ENCODE measurements at places on chromosomes 1 and 21. TPM values are rescaled to one million over a fixed set of nuclear protein-coding genes. Genes with fewer than 3 reads are reported as not detected.
A peak's percentile ranks its signal among the peaks of the same experiment; 100 is the strongest.

- no peaks in the 10 kb centered on the region for H3K36me3 ChIP-seq
- no peak overlapping the region for H3K4me3 ChIP-seq
- DNase-seq = no peak
- peaks cover 27% of the 10 kb centered on the region for H3K27me3 ChIP-seq
- H3K27ac ChIP-seq = no peak overlapping the region
Measured at GRCh38 chr1:55301912-55302311, 86.7 kb upstream of the USP24 start.

DNA sequence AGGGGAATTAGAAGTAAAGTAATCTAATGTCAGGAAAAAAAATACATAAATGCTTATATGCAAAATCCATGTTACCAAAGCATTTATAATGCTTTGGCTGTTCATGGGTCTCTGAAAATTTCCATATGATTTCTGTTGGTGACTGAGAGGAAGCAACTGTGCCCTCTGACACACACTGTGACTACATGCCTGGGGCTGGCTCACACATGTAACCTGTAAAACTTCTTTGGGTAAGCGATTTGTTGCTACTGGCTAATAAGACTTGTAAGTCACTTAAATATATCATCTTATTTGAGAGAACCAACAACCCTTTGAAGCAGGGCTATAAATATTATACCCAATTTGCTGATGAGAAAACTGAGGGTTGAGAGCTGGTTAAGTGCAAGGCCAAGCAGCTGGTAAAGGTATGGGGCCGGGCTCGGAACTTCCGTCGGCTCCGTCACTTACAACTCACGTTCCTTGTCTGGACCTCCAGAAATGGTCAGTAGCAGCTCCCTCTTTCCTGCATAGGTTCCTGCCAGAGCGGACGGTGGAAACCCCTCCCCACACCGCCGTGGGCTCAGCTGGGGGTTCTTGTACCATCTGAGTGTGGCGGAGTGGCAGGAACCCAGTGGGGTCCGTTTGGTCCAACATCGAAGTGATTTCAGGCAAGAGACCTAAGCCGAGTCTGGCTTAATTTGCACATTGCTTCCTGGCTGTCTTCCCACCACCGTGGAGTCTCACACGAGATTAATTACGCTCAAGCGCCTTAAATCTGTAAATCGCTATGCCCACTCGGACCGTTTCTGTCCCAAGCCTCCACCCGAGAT, 714 bp downstream of the DFFA start:
- peaks cover 10% of the 10 kb centered on the region for H3K36me3 ChIP-seq
- H3K27me3 ChIP-seq = no peaks in the 10 kb centered on the region
- peak overlapping the region; percentile 96 for H3K4me3 ChIP-seq
- peaks cover 16% of the 10 kb centered on the region for H3K4me1 ChIP-seq

DNA sequence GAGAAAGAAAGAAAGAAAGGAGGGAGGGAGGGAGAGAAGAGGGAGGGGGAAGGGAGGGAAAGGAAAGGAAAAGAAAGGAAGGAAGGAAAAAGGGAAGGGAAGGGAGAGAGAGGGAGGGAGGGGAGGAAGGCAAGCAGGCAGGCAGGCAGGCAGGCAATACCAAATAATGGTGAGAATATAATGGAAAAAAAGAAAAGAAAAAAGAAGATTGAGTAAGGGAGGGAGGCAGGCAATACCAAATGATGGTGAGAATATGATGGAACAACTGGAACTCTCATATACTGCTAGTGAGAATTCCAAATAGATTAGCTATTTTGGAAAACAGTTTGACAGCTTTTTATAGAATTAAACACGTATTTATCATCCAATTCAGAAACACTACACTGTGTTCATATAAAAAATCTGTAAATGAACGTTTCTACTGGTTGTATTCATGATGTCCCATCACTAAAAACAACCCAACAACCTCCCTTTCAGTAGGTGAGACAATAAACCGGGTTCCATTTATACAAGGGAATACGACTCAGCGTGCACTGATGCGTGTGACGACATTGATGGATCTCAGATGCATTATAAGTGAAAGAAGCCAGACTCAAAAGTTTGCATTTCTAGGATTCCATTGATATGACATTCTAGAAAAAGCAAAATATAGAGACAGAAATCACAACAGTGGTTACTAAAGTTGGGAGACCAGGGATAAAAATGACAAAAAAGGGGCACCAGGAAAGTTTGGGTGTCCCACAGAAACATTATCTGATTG, 226.4 kb downstream of the DSCAM start:
- no peak overlapping the region for H3K27ac ChIP-seq
- no peak for DNase-seq
- H3K4me3 ChIP-seq = no peak overlapping the region

DNA sequence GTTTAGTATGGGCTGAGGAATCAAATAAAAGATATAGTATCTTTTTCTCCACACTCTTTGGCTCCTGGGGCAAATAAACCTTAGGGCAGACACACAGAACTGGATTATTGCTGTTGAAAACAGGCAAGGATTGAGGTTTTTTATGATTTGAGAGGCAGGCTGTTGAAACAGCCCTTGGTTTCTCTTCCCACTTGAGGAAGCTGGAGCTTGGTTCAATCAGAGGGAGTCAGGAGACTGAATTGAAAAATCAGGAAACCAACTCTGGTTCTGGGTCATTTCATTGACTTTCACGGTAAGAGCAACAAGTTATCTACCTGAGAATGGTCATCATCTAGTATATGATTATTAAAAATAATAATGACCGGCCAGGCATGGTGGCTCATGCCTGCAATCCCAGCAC, 108.4 kb downstream of the CNIH3 start:
- H3K36me3 ChIP-seq = no peaks in the 10 kb centered on the region
- no peak overlapping the region for H3K27ac ChIP-seq
- H3K27me3 ChIP-seq = peaks cover 22% of the 10 kb centered on the region
- no peaks in the 10 kb centered on the region for H3K4me1 ChIP-seq
- no peak overlapping the region for H3K4me3 ChIP-seq
- DNase-seq = no peak

- H3K27ac ChIP-seq = no peak overlapping the region
- H3K27me3 ChIP-seq = no peaks in the 10 kb centered on the region
- no peaks in the 10 kb centered on the region for H3K36me3 ChIP-seq
- no peak for DNase-seq
- peaks cover 8% of the 10 kb centered on the region for H3K4me1 ChIP-seq
Measured at GRCh38 chr1:173601588-173601987, 1.3 kb downstream of the SLC9C2 start.

DNA sequence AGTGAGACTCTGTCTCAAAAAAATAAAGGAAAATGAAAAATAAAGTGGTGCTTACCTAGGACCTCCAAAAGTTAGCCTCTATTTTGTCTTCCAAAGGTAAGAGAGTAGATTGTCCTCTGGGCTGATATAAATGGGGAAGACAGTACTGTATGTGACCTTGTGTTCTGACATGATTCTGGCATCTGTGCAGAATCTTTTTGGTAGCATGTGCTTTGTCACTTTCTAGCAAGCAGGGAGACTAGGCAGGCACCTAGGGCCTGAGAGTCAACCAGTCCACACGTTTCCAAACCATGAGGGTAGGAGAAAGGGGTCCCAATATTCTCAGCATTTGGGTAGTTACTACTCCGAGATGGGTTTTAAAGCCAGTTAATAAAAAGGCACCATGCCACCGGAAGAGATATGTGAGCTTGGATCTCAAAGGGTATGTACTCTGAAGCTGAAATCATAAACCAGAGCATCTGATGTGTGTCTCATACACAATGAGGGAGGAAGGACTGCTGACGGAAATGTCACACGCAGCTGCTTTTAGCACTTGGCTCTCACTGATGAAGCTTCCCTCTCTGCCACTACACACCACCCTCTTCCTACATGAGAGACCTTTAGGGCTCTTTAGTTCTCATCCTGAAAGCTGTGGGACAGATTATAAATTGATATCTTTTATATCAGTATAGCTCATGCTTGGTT, 27.0 kb upstream of the SLC16A1 start:
- no peak for DNase-seq
- H3K4me1 ChIP-seq = no peaks in the 10 kb centered on the region
- no peak overlapping the region for H3K27ac ChIP-seq
- H3K36me3 ChIP-seq = no peaks in the 10 kb centered on the region
- no peaks in the 10 kb centered on the region for H3K27me3 ChIP-seq

GRCh38 chr1:15210651-15211375, 36.2 kb upstream of the FHAD1 start:
- H3K4me3 ChIP-seq = no peak overlapping the region
- H3K4me1 ChIP-seq = peaks cover 25% of the 10 kb centered on the region
- H3K36me3 ChIP-seq = no peaks in the 10 kb centered on the region

DNA sequence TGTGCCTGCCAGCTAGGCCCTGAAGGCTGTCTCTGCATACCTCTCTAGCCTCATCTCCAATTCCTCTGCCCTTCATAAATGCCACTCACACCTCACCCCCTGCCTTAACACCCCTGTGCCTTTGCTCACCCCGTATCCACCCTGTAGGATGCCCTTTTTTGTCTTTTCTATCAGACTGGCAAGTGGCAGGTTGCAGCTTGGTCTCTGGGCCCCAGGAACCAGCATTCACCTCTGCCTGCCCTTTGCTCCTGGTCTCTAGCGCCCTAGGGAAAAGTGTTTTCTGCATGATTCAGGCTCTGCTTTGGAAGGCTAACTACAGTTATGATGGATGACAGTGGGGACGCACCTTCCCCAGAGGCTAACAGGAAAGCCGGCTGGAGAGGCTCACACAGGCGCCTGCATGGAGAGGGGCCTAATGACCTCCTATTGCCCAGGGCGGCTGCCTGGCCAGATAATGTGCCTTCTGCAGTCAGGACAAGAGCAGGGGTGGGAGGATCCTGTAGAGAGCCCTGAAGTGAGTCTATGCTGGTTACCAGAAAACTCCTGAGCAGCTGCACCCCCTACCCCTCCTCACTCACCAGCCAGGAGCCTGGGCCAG, 11.2 kb downstream of the KANK4 start:
- no peaks in the 10 kb centered on the region for H3K36me3 ChIP-seq
- peaks cover 27% of the 10 kb centered on the region for H3K27me3 ChIP-seq
- H3K4me1 ChIP-seq = no peaks in the 10 kb centered on the region

DNA sequence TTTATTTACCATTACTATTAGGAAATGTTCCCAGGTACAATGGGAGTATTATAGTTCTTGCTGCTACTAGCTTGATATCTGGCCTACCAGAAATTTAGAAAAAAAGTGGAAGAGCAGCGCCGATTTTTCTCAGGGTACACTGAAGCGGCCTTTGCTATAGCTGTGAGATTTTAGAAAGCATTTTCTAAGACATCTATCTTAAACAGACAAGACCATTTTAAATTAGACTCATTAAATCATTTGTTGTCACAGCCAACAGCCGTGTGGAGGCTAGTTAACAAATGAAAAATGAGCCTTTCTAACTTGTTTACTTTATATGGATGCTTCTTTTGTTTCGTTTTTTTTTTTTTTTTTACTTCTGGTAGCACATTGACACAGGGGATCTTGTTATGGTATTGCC, 183.2 kb upstream of the ZRANB2 start:
- no peak overlapping the region for H3K27ac ChIP-seq
- H3K36me3 ChIP-seq = no peaks in the 10 kb centered on the region
- H3K4me3 ChIP-seq = no peak overlapping the region
- H3K27me3 ChIP-seq = no peaks in the 10 kb centered on the region

GRCh38 chr1:204988196-204988595, 54.8 kb upstream of the CNTN2 start:
- H3K36me3 ChIP-seq = no peaks in the 10 kb centered on the region
- peaks cover 37% of the 10 kb centered on the region for H3K27me3 ChIP-seq
- no peak overlapping the region for H3K4me3 ChIP-seq
- no peaks in the 10 kb centered on the region for H3K4me1 ChIP-seq

- H3K36me3 ChIP-seq = peaks cover under 1% of the 10 kb centered on the region
- H3K4me3 ChIP-seq = no peak overlapping the region
- H3K4me1 ChIP-seq = peaks cover 7% of the 10 kb centered on the region
- H3K27me3 ChIP-seq = no peaks in the 10 kb centered on the region
Measured at GRCh38 chr1:112937070-112937469, 18.9 kb downstream of the SLC16A1 start.

Gene LCA5L
- total RNA-seq = 1.8 TPM

Gene SIK1
- total RNA-seq = 8.1 TPM

Gene KCNH1
- 0.22 TPM for total RNA-seq

Gene C1orf52
- 42.2 TPM for total RNA-seq

Measured in progenitor cell of endocrine pancreas (in vitro differentiated cells).